ENCODE measurements at places on chromosomes 4 and X.

GRCh38 chr4:6058531-6059374 is 40.5 kb upstream of the C4orf50 start:
- no peak for DNase-seq

DNA sequence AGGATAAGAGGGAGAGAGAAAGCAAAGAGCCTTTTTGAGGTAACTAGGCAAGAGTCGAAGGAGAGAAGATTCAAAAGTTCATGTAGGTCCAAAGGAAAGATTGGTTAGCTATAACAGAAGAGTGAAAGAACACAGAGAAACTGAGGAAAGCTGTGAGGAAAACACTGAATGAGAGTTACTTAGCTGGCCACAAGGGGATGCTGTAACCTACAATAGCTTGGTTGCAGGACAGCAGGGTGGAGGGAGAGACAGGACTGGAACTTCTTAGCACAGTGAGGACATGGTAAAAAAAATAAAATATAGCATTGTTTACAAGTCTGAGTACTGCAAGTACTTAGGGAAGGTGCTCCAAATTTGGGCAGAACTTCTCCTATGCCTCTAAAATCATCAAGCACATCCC is 48.3 kb downstream of the RAI2 start:
- DNase-seq, result no peak

DNA sequence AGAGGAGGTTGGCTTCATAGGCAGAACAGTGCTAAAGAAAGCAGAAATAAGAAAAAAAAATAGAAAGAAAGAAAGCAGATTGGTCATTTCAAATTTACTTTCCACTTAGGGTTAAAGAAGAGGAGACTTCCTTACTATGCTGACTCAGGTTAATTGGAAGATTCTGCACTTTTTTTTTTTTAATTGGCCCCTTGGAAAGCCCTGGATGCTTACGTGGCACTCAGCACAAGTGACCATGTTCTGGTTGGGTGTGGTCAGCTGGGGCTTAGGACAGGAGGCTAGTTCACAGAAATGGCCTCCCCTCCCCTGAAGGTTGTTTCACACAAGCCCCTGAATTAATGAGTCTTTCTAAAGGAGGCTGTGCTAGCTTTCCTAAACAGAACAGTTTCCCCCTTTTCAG is 14.5 kb downstream of the MAGEA9B start:
- DNase-seq, result no peak

DNA sequence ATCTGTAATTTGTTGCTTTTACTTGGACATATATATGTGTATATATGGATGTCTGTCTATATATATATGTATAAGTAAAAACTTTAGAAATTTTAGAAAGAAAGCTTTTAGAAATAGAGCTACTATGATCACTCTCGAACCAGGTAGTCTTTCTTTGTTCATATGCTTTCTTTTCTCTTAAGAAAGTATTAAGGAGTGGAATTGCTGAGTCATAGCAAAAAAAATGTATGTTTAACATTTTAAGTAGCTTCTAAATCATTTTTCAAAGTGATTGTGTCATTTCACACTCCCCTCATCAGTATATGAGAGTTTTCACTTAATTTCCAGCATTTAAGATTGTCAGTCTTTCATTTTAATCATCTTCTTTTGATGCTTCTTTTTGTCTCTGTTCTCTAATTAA is 447.9 kb upstream of the TECRL start:
- DNase-seq, result no peak

- no peak for DNase-seq
Measured at GRCh38 chr4:2260344-2261109, 1.4 kb downstream of the MXD4 start.

- no peak for DNase-seq
Measured at GRCh38 chr4:105989485-105990242, 94.4 kb downstream of the NPNT start.

DNA sequence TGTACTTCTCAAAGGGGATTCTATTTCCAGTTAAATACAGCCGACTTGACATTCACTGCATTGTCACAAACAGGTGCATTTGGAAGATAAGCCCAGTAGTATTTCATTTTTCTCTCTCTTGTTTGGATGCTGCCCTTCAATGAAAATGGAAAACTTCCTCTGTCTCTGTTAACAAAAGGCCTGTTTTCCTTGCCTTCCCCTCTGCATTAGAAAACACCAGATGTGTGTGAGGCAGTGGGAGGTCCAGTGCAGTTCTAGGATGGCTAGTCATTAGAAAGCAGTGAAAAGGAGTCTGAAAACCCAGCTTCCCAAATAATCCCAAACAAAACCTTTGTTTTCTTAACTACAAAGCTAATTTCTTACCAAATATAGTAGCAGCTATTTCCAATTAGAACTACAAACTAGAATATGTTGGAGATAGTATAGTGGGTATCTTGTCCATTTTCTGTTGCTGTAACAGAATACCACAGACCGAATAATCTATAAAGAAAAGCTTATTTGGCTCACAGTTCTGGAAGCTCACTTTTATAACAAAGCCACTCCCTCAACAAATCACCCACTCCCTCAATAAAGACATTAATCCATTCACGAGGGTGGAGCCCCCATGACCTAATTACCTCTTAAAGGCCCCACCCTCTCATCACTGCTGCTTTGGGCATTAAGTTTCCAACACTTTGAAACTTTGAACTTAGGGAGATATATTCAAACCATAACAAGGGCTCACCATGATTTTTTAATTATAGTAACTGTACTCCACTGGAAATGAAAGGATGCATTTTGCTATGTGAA is 452.1 kb upstream of the RPS6KA3 start:
- DNase-seq, result no peak

DNA sequence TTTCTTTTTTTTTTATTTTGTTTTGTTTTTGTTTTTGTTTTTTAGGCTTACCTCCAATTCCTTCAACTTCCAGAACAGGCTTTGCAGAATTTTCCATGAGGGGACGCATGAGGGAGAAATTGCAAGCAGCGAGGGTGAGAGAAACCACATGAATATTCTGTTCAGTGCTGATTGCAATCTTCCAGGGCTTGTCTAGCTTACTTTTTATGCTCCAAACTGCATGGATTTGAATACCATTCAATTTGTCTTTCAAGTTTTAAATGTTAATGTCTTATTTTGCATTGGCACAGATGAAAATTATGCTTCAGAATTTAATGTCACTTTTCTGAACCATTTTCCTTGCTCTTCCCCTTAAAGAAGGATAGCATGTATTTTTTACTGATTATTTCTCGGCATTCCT is 32.7 kb downstream of the CC2D2A start:
- no peak for DNase-seq

DNA sequence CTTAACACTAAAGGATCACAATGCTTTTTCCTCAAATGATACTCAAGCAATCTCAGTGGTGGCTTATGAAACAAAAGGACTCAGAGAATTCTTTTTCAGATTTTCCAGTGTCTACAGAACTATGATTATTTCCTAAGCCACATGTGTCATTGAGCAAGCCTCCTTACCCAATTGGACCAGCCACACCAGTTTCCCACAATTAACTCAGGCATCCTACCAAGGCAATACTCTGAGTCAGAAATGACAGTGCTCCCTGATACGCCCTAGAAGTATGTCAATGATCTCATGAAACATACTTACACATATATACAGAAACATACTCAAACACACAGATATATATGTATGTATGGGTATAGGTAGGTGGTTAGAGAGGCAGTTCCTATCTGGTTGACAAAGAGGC is 4.8 kb downstream of the ADAMTS3 start:
- DNase-seq, result no peak

GRCh38 chr4:11488657-11489452 is 60.2 kb upstream of the HS3ST1 start:
- DNase-seq, result no peak

DNA sequence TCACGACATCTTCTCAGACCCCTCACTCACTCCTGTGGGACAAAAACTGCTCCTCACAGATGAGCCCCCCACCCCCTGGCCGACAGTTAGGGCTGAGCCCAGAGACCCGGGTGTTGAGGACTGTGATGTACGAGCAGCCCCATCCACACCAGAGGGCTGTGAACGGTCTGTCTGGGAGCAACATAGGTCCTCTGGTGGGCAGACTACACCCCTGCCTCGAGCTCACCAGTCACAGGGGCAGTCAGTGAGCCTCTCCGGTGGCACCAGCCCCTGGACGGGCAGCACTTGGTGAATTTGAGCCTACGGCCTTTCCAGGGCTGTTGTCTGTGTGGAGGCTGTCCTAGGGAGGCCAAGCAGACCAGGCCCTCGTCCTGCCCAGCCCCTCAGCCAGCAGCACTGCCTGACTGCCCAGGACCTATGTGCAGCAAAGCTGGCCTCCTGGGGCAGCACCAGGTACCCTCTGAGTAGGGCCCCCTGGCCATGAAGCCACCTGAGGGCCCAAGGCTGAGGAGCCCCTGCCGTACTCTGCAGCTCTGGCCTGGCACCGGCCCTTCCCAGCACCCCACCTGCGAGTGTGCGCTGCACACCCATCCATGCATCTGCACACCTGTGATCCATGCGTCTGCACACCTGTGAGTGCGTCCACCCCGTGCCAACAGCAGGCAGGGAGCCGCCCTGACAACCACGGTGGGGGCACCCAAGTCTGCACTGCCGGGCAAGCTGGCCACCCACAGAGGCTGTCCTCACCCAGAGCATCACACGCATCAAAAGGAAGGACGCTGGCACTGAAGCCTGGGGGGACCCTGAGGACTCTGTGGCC is 111.6 kb upstream of the NKX1-1 start:
- DNase-seq, result no peak

- DNase-seq, result no peak
Measured at GRCh38 chr4:37517326-37517725, 168.8 kb downstream of the RELL1 start.

DNA sequence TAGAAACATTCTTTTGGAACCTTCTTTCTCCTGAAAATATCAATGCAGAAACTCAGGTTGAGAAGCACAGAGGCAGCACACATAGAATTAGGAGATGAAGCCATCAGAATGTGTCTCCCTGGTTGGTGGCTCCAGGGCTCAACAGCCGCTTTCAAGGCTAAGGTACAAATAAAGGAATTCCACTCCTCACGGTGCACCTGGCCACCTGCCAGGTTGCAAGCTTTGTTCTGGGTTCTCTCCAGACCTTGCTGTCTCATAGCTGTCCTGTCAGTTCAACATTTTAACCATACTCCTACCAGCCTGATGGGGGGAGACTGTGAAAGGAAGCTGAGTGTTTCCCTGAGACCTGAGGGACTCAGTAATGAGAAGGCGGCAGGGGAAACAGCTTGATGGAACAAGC is 96.3 kb upstream of the HPF1 start:
- DNase-seq, result no peak

DNA sequence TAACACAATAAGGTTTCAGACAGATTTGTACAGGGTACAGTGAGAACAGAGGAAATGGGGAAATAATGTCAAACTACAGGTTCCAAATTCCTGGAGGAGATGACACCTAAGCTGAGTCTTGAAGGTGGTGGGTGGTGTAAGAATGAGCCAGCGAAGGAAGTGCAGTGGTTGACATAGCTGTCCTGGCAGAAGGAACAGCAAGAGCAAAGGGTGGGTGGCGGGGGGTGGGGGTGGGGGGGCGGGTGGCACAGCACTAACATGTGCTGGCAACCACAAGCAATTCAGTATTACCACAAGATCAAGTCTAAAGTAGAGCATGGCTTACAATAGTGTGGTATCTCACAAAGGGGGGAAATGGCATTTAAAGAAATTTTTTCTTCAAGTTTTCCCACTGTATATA is 13.1 kb upstream of the G3BP2 start:
- DNase-seq, result no peak

GRCh38 chrX:132395645-132396044 is 93.2 kb downstream of the MBNL3 start:
- DNase-seq, result no peak

DNA sequence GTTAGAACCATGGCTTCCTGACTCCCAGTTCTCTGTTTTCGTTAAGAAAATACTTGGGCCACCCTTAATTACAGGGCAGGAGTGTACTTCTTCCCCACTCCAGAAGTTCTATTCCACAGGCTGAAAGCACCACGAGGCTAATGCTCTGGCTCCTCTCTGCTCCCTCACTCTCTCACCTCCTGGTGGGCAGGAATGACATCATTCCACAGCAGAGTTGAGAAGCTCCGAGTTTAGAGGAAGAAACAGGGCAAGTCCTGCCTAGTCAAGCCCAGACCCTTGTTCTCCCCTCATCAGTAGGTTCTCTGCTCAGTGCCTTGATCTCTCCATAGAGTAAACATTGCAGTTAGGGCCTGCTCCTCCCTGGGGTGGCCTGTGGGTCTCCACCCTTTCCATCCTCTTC is 343.8 kb upstream of the CLNK start:
- DNase-seq, result no peak

DNA sequence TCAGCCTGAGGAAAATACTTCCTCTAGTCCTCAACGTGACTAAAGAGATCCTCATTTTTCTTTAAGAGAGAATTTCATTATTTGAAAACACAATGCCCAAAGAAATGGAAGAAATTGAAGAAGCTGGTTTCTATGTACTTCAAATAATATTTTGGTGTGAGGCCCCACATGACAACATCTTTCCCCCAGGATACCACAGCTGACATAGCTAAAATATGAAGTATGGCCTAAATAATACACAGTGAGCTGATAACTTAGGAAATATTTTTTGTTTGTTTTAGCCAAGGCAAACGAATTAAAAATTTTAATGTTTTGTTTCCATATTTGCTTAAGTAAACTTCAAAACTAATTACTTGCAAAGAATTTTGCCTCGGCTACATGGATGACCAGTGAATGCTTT is 149.2 kb downstream of the CBR4 start:
- DNase-seq, result no peak

DNA sequence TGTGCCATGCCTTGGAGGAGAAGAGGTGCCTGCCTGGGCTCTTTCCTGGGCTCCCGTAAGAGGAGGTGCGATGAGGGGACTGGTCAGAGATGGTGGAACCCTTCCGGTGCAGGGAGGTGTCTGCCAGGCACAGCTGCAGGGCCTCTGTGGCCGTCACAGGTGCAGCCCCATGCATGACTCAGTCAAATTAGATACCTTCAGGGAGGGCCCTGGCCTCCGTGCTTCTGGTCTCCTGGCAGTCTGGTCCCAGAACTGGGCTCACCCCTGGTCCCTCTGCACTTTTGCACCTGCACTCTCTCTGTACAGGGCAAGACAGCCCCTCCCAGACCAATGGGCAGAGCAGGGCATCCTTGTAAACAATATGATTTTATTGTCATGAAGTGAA is 49.9 kb upstream of the LRPAP1 start:
- DNase-seq, result no peak

- DNase-seq, result peak; percentile 41
Measured at GRCh38 chrX:40008791-40009461, 88.8 kb downstream of the BCOR start.

GRCh38 chrX:117752745-117753144 is 363.9 kb downstream of the KLHL13 start:
- DNase-seq, result no peak
